ENCODE measurements at places on chromosomes 1 and 21.
A peak's percentile ranks its signal among the peaks of the same experiment; 100 is the strongest.

DNA sequence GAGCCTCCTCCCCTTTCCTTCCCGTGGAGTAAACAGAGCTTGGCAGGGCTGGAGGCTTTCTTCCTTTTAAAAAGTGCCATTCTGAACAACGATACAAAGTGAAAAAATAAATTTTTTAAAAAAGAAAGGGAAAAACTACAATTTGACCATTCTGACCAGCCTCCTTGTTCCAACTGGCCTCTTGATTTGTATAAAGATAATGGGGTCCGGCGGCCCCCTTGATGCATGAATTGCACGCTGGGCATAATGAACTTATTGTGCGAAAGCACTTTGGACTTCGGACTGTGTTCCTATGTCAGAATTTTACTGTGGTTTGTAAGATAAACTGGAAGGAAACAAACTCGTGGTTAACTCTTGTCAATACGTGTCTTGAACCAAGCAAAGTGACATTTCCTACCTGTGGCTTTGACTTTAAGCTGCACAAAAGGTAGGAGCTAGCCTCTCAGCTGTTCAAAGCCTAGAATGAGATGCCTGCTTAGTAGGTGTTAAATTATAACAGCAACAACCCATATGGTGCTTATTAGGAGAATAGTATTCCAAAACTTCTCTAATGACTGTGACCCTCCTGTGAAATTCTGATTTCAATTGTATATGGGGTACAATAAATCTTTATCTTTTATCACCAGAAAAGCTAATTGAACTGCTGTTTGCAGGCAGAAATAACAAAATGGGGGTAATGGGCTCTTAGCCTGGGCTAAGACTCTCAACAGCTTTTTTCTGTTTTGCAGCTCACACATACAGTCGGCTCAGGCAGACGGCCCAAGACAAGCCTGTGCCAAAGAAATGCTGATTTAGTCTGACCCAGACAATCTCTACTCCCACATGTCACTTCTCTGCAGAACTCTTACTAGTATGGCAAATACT is 9.3 kb downstream of the IRF2BP2 start:
- DNase-seq, result no peak

- DNase-seq, result no peak
Measured at GRCh38 chr1:8544644-8545043, 226.7 kb downstream of the SLC45A1 start.

DNA sequence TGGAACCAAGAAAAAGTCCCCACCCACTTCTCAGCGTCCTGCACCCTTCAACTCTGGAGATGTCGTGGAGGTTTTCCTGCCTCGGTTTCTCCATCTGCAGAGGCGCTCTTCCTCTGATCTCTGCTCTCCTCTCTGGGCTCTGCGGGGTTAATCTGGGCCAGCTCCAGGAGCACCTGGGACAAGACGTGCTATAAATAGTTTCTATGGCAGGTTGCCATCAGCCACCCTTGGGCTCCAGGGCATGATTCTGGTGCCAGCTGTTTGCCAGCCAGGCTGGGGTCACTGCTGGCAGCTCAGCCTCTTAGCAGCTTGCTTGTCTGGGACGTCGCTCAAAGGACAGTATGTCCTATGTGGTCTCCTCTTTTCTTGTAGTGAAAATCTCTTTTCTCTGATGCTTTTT is 137.1 kb downstream of the ACTL8 start:
- DNase-seq, result no peak

DNA sequence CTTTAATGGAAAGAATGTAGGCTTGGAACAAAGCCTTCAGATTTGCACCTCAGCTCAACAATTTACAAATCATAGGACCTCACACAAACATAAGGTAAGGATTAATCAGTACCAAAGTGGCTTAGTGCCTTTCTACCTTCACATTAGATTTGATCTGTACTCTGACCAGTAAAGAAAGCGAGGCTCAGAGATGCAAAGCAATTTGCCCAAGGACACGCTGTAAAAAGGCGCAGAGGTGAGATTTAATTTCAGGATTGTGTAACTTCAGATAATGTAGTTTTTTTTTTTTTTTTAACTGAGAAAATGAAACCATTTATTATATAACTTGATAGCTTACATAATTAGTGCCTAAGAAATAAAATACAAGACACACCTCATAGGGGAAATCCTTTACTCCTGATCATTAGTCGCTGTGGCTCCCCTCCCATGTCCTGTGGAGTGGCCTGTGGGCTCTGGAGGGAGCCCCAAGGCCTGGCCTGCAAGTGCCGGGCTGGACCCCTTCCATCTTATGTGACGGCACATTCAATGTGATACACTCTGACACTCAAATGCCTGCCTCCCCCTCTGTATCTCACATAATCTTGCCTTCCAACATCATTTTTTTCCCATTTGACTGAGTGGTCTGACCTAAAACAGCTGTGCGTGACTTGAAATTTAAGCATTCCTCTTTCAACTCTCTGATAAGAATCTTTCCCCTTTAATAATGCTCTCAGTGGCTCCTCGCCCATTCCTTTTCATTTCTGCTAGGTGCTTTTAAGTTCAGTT is 426.5 kb upstream of the DAB1 start:
- no peak for DNase-seq

DNA sequence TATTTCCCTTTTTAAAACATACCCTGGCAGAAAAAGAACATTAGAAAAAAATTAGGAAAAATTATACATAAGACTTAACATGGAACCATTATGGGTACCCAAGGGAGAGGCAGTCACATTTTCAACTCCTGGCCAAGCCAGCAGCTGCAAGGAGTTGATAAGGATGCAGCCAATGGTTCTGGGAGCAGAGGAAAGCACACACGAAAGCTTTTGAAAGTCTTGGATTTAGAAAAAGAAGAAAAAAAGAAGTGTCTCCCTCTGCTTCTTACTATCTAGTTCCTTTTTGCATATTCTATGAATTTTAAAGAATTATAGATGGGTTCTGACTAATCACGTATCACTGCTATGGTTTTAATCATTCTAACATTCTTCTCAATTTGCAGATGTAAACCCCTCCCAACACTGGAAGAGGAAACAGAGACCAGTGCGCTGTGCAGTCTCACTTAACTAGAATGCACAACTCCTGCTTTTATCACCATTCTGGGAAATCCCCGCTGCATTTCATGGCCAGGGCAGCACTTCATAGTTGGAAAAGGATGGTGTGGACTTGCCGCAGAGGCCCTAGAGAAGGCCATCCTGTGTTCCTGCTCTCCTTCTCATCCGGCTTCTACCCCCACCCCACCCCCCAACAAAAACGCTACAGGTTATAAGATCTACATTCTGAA is 2.7 kb upstream of the CD58 start:
- DNase-seq, result no peak

DNA sequence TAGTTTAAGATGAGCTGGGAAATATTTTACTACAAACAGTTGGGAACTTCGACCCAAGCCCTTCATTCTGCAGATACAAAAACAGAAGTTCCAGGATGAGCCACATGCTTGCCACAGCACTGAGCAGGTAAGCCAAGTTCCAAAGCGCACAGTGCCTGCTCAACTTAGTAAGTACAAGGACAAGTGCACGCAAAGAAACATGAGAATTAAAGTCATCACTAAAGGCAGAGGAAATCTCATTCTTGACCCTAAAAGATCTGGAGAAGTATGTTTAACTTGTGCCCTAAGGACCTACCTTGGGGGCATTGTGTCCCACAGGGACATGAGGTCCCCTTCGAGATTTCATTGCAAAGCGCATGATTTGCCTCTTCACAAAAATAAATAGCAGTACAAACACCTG is 1.2 kb upstream of the UBAP2L start:
- DNase-seq, result peak; percentile 44

DNA sequence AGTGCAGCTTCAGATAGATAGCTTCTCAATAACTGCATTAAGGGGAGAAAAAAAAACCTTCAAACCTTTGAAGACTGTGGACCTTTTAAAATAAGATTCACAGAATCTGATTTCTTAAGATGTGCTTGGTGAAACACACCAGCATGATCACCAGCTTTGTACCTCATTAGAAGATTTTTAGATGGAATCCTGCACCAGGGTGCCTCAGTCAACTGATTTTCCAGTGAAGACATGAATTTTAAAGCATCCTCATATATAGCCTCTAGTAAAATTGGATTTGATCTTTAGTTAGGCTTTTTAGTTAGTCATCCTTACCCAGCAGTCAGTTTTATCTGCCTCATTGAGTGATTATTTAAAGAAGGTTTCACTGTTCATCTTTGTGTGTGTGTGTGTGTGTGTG is 208.6 kb upstream of the DEPDC1 start:
- DNase-seq, result no peak

- DNase-seq, result no peak
Measured at GRCh38 chr21:45487891-45488600, 54.2 kb downstream of the SLC19A1 start.

- peak; percentile 76 for DNase-seq
Measured at GRCh38 chr1:198497326-198498102, 43.0 kb downstream of the ATP6V1G3 start.

- peak; percentile 17 for DNase-seq
Measured at GRCh38 chr1:88655685-88656299, 28.3 kb upstream of the PKN2 start.
